ENCODE measurements at places on chromosomes 6 and 20. TPM values are rescaled to one million over a fixed set of nuclear protein-coding genes. Genes with fewer than 3 reads are reported as not detected.

GRCh38 chr6:149220882-149221773 lies 96.4 kb upstream of the TAB2 start:
- DNase-seq: no peak

- DNase-seq: no peak
These were observed 41.8 kb downstream of the KCNS1 start for GRCh38 chr20:45059022-45059728.

Gene FAM83B
- not detected for total RNA-seq

Gene DACT2
- total RNA-seq: not detected

Gene PKHD1
- not detected for total RNA-seq
